Muscle of arm (tissue), 14 donors: ENCODE measurements at places on chromosomes 3 and 15.

- DNase-seq = no peak
These were observed 242.0 kb upstream of the RGMA start for GRCh38 chr15:93330912-93331544.

GRCh38 chr3:33145901-33146580 is 32.2 kb downstream of the CRTAP start:
- DNase-seq = no peak

- no peak for DNase-seq
These were observed 67.9 kb upstream of the AKAP13 start for GRCh38 chr15:85312486-85312885.

DNA sequence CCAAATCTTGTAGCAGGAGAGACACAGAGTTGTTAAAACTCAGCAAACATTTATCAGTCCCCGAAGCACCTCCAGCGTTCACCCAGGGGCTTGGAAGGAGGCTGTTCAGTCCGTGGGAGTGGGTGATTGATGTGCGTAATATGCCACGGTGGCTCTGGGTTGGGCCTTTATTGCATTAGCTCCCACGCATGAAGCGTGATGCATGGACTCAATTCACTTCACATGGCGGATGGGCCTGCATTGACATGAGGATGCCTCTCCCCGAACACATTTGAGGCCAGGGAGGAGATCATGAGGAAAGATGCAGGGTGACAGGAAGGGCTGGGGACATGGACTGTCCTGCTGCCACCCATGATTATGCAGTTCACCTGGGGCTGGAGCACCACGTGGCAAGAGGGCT is 126.5 kb downstream of the FAM43A start:
- no peak for DNase-seq

DNA sequence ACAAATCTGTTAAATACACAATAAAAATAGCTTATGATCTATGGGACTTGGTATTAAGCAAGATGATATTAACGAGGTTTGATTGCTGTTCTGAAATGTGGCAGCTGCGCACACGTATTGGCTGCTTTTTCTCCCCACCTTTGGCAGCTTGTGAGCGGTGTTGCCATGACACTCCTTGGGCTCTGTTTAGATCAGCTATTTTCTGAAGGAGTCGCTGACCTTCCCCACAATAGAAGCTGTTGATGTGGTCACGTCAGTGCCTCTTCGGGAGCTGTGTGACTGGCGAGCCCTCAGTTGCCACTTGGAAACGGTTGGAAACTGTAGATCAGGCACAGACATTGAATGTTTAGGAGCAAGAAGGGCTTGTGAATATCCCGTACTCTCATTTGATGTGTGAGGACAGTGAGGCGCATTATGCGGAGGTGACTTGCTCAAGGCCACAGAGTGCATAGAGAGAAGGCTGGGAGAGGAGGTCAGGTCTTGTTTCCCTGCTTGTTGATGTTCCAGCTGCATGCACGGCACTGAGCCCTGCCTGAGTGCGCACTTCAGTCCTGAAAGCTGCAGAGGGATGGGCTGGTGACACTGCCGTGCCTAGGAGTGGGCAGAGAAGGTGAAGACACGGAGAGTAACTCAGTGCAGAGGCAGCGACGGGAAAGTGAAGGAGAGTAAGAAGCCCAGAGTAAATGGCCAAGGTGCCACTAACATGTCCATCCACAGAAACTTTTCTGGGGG is 198.4 kb downstream of the LPP start:
- DNase-seq = no peak

DNA sequence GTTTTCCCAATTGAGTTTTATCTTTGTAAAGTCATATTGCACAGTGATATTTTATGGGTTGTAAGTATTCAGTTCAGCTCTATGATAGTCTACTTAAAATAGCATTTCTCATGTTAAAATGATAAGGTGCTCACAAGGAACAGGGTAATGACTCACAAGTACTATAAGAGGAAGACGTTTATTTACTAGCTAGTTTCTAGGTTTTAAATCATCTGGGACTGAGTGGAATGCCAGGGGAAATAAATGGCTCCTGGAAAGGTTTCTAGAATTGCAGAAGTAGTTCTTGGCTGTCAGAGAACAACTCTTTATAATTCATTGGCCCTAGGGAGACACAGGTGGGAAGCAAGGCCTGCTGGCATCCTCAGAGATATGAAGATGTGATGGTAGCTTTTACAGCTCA is 112.8 kb downstream of the CHDH start:
- no peak for DNase-seq

GRCh38 chr3:33035596-33035995 is 61.4 kb downstream of the GLB1 start:
- DNase-seq = no peak

DNA sequence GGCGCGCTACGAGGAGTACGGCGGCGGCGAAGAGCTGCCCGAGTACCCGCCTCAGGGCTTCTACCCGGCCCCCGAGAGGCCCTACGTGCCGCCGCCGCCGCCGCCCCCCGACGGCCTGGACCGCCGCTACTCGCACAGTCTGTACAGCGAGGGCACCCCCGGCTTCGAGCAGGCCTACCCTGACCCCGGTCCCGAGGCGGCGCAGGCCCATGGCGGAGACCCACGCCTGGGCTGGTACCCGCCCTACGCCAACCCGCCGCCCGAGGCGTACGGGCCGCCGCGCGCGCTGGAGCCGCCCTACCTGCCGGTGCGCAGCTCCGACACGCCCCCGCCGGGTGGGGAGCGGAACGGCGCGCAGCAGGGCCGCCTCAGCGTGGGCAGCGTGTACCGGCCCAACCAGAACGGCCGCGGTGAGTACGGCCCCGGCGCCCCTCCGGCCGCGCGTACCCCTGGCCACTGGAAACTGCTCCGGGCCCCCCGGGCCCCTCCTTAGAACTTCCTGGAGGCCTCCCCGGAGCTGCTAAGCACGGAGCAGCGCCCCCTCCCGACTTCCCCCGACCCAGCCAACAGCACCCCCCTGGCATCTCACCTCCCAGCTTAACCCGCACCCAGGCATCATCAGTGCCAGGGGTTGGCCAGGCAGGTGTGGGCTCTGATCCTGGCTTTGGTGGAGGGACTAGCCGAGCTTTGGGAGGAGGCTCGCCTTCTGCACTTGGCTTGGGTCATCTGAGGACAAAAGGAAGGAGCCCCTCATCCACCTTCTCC is 1.4 kb downstream of the LOXL1 start:
- no peak for DNase-seq

DNA sequence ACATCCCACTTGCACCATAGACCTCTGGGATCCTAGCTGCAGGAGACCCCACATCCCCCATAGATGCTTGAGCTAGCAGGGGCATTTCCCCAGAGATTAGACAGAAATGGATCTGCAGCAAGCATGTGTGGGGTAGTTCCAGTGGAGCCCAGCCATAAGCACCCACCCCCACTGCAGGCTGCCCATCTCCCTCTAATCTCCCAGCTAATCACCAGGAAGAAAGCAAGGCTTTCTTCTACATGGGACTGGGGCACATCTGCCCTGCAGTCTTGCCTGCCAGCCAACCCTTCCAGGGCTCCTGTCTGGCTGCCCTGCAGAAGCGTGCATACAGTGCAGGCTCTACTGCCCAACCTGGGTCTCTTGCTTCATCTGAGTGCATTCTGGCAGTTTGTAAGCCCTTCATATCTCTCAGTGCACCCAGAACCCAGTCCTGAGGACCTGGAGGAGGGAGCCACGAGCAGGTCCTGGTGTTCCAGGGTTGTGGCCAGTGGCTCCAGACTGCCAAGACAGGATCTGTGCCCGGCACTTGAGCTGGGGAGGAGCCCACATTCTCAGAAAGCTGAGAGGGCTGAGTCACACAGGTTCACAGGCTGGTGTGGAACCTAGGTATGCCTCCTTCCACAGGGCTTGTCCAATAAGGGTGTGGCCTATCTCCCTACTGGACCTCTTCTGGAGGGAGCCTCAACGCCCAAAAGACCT is 49.9 kb upstream of the IGSF11 start:
- DNase-seq = no peak

DNA sequence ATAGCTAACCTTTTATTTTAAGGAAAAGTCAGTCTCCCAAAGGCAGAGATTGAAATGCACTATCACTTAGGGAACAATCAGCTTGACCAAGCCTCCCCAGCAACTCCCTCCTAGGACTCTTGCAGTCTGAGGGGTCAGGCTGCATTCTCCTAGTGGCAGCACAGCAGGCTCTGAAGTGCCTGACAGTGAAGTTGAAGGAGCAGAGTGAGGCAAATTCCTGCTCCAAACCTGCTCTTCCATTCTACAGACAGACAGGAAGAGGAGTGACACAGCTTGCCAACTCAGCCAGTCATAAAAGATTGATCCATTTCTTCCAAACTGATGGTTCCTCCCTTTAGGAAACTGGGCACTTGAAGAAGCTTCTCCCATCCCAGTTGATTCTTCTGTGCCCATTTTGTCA is 43.9 kb upstream of the SMAD3 start:
- no peak for DNase-seq

- DNase-seq = no peak
These were observed 9.2 kb downstream of the ARF4 start for GRCh38 chr3:57587905-57588304.

GRCh38 chr3:126307591-126308393 is 49.4 kb downstream of the KLF15 start:
- no peak for DNase-seq
